ENCODE measurements at places on chromosomes 3 and 15.

- DNase-seq: peak; percentile 13
Measured at GRCh38 chr3:94694894-94695293, 632.0 kb downstream of the NSUN3 start.

GRCh38 chr3:18812316-18812715 lies 336.0 kb upstream of the KCNH8 start:
- DNase-seq: peak; percentile 8

- no peak for DNase-seq
Measured at GRCh38 chr3:107931326-107931725, 159.5 kb downstream of the CD47 start.

DNA sequence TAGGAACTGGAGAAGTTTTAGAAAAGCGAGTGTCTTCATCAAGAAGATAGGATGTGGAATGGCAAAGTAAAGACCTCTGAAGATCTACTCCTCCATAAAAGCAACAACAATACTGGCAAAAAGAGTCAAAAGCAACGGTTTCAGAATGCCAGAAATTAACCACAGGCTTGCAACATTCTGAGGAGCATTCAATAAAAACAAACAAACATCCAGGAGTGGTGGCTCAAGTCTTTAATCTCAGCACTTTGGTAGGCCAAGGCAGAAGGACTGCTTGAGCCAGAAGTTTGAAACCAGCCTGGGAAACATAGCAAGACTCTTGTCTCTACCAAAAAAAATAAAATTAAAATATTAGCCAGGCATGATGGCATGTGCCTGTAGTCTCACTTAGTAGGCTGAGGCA lies 143.2 kb upstream of the HACD2 start:
- DNase-seq: no peak

- DNase-seq: no peak
Measured at GRCh38 chr3:5013021-5013906, 34.0 kb downstream of the BHLHE40 start.

- no peak for DNase-seq
Measured at GRCh38 chr15:31173790-31174450, 72.4 kb upstream of the TRPM1 start.

DNA sequence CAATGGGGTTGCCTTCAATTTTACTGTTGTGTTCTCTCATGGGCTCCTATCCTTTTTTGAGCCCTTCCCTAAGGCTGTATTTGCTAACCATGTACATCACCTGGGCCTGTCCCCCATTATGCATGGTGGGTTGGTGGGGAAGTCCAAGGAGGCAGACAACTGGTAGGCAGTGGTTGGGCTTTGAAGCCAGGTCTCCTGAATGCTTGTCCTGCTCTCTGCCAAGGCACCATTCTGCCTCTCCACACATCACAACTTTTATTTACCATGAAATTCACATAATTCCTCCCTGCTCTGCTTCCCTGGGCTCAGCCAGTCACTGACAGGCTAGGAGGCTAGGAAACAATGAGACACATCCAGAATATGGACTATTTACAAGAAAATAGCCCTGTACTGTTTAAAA lies 41.0 kb upstream of the COPB2 start:
- DNase-seq: no peak

DNA sequence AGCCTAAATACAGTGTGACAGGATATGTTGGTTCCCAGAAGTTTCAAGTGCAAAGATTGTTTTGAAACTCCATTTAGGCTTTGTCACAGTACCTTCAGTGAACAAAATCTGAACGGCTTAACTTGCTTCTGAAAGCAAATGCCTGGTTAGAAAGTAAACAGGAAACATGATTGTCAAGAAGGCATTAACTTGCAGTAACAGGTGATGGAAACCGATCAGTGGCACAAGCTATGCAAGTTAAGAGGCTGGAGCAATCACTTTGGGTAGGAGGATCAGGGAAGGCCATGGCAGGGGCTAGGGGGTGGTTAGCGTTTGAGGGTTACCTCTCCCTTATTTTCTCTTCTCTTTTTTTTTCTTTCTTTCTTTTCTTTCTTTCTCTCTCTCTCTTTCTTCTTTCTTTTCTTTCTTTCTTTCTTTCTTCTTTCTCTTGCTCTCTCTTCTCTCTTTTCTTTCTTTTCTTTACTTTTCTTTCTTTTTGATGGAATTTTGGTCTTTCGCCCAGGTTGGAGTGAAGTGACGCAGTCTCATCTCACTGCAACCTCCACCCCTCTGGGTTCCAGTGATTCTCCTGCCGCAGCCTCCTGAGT lies 2.4 kb downstream of the HYKK start:
- no peak for DNase-seq

DNA sequence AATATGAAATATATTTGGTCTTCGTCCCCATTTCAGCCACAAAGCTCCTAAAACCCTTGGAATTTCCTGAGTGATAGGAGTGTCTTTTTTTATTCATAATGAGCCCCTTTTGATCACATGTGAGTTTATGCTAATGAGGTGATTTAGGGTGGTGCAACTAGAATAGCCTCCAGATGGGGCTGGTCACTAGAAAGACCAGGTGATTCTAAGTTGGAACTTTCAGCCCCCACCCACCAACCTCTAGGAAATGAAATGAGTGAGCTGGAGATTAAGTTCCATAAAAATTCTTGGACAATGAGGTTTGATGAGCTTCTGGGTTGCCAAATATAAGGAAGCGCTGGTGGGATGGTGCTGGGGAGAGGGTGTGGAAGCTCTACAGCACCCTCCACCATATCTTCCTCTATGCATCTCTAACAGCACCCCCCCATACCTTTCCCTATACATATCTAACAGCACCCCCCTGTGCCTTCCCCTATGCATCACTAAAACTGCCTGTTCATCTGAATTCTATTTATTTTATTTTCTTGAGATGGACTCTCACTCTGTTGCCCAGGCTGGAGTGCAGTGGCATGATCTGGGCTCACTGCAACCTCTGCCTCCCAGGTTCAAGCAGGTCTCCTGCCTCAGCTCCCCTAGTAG lies 2.1 kb upstream of the SMCO1 start:
- no peak for DNase-seq

DNA sequence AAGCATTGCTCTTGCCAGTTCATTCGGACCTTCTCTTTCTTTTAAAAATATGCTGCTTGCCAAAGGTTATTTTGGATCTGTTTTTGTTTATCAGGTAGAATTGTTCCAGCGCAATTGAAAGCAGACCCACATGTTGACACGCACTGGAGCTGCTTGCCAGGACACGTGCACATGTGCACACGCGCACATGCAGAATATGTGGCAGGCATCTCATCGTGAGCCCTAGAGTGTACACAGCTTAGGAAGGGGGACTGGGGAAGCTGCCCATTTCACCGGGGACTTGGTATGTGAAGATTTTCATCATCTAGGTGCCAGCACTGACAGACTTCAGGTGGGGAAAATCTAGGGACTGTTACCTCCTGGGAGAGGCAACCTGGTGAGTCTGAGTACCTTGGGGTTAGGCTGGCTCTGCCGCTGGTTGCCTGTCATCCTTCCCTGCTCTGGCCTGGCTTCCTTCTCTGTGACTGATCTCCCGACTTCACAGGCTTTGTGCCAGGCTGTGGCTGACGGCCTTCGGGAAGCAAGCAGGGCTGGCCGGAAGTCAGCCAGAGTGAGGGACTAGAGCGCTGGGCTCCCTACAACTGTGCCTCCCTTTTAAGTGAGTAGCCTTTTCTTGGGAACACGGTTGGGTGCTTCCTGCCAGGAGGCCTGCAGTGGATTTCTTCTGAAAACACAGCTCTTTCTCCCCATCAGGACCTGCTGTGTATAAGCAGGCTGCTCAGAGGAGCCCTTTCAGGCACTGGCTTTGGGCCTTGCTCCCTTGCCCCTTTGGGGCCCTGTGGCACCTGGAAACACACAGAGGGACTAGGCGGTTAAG lies 129.3 kb downstream of the EEFSEC start:
- DNase-seq: no peak

- no peak for DNase-seq
Measured at GRCh38 chr3:132399054-132399929, 18.0 kb upstream of the DNAJC13 start.

DNA sequence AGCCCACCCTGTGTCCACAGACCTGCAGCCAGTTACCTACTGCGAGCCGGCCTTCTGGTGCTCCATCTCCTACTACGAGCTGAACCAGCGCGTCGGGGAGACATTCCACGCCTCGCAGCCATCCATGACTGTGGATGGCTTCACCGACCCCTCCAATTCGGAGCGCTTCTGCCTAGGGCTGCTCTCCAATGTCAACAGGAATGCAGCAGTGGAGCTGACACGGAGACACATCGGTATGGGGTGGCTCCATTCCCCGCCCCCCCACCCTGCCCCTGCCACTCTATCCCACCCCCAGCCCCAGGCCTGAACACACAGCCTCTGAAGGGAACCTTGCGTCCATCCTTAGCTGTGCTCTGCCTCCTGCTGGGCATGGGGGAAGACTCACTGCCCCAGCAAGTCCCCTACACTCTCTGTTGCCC lies 73.2 kb downstream of the AAGAB start:
- DNase-seq: no peak

- DNase-seq: no peak
Measured at GRCh38 chr15:92811148-92811913, 88.8 kb upstream of the CHD2 start.

DNA sequence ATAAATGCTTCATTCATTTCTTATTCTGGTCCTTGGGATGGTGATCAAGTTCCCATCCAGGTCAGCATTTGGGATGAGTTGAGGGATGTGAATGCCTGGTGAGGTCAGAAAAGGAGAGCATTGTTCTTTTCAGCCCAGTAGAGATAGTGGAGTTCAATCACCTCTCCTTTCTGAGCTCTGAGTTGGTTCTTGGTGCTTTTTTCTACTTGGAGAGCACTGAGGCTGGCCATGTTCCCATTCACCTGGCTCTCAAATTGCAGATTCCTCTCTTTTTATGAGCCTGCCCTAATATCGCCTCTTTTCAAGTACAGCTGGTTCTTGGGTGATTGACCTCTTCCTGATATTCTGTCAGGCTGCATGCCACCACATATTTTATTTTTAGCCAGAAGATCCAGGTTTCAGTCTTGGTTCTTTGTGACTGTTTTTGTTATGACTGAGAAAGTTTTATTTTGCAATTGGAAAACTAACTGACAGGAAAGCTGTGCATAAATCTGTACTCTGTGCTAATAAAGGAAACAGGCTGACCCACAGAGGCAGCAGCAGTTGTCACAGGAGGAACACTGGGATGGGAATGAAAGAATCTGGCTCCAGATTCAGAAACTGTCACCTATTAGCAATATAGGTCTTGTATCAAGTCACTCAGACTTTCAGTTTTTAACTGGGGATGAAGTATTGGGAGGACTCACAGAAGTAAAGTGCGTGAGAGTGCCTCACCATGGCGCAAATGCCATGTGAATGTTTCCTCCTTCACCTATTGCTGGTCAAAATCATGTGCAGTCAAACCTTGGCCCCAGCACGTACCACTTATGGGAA lies 10.7 kb downstream of the AQP9 start:
- DNase-seq: no peak

DNA sequence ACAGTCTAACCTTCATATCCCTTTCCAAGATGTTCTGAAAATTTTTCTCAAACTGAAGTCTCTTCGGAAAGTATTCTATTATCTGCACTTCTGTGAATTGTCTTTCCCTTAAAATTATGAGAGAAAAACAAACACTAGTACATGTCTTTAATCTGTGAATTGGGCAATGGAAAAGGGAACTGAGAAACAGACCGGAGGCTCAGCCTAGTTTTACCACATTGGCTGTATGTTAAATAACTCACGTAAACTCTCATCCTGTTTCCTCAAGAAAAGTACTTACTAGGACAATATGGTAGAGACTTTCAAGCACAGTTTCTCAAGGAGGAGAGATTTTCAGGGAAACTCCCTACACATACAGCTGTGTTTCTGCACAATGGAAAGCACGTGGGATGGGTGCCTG lies 982.2 kb upstream of the SEMA6D start:
- DNase-seq: no peak

All from non-pigmented ciliary epithelial cell (primary cell).